ENCODE measurements at places on chromosomes 6 and 20.

DNA sequence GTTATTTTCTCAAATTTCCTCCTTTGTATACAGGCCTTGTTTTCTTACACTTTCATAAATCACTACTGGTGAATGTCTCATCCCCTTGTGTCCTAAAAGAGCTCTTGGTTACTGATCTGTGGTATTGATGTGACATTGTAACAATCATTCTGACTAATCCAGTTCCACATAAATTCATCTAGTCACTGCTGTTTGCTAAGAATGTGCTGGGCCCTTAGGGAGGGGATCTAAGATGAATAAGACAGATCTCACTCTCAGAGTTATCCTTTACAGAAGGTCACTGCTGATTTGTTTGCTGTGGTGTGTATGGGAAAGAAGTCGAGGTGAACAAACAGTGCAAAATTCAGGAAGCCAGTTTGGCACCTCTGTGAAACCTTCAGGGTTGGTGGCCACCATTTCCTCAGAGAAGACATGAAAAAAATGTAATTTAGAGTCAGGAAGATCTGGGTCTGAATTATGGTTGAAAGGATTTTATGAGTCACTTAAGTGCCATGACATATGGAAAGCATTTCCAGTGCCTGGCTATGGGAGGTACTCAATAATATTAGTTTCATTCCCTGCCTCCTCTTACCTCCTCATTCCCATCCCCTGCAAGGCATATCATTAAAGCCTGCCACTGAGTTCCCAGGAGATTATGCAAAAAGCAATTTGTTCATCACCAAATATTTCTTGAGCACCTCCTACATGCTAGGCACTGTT lies 121.8 kb downstream of the COL9A1 start:
- no peak for DNase-seq

DNA sequence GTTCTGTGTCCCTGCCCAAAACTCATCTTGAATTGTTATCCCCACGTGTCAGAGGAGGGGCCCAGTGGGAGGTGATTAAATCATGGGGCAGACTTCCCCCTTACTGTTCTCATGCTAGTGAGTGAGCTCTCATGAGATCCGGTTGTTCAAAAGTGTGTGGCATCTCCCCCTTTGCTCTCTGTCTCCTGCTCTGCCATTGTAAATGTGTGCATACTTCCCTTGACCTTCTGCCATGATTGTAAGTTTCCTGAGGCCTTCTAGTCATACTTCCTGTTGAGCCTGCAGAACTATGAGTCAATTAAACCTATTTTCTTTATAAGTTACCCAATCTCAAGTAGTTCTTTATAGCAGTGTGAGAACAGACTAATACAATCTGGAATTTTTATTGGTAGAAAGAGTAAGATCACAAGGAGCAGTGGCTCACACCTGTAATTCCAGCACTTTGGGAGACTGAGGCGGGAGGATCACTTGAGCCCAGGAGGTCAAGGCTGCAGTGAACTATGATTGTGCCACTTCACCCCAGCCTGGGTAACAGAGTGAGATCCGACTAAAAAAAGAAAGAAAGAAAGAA lies 47.1 kb upstream of the SLC22A16 start:
- no peak for DNase-seq

- no peak for DNase-seq
Measured at GRCh38 chr20:62765432-62766070, 30.7 kb upstream of the MRGBP start.

DNA sequence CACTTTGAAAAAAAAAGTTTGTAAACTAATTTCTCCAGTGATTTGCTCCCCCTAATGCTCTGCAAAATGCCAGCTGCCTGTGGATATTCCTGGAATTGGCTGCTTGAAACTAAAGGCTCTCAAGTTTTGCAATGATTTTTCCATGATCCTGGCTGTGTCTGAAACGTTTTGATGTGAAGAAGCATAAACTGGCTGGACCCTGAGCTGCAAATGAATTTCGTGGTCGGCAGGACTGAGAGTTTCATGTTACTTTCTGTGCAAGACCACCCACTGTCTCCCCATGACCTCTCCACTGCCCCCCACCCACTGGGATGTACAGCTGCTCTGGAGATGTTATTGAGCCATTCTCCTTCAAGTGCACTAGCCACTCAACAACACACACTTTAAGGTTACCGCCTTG lies 171.3 kb upstream of the SSTR4 start:
- no peak for DNase-seq

DNA sequence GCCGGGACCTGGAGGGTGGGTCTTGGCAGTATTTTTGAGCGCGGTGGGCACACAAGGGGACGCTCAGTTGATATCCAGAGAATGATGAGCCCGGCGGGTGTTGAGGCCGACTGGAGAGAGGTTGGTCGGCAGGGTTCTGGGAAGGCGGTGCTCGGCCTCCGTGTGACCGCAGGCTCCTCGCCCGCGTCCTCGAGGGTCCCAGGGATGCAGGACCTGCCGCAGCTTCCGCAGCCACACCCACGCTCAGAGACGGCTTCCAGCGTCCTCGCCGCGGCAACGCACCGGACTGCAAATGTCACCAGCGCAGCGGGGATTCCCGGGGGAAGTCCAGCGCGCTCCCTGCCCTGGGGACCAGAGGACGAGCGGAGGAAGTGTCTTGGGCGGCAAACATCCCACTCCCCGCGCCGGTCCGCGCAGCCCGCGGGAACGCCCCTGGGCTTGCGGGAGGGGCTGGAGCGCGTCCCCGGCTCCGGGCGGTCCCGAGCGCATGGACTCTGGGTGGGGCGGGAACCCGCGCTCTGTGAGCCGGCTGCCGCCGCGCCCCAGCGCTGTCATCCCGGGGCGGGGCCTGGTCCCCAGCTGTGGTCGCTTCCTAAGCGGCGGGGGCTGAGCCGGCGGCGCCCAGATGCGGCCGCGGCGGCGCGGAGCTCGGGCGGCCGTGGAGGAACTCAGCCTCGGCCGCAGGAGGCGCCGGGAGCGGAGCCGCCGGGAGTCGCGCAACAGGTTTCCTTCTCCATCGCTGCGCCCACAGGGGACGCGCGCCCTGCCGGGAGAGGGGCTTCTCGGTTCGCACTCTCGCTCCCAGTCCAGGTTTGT lies at the start of gene STX11:
Gene STX11 (plus strand): TSS at position 624 of the 816 bp plus-strand sequence. CDS start 36,111 bp downstream, outside the sequence.
- peak; percentile 85 for DNase-seq

GRCh38 chr6:26437550-26437949 lies 2.8 kb upstream of the BTN3A3 start:
- no peak for DNase-seq

- DNase-seq: no peak
Measured at GRCh38 chr6:138240476-138241245, 22.4 kb upstream of the PBOV1 start.

DNA sequence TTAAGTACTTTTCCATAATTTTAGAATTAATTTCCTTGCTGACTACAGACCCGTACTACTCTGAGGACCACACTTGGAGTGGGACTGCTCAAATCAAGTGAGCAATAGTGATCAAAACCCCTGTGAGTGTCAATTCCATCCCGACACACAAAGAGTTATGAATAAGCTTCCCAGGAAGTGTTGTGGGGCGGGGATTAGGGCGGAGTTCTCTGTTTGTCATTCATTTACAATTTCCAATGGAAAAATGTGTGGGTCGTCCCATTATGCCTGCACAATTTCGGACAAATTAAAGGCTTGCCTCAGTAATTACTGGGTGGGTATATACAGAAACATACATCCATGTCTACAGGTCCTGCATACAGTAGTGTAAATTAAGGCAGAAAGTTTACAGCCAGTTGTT lies 84.2 kb downstream of the ISM1 start:
- no peak for DNase-seq

DNA sequence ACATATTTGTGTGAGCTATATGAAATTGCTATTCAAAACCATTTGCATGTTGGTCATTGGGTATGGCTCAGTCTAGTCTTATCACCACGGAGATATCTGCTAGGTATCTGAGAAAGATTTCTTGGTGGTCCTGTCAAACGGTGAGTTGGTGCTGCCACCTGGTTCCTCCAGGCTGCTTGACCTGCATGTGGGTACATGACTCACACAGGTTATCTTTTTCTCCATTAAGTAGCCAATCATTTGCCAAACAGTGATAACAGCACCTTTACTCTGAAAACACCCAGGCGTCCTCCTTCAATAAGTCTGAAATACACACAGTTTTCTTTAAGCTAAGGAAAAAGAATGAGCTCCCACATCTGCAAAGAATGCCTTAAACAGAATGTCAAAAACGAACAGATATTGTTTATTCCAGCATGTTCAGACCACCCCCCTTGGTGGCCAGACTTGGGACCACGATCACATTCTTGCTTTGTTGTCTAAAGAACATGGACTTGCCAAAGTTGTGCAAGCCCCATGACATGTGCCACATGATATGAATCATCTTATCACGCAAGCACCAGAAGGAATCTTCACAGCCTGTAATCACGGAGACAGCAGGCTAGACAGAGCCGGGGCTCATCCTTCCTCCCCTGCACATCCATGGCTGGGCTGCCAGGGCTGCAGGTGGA lies 200.7 kb upstream of the THBS2 start:
- DNase-seq: no peak

DNA sequence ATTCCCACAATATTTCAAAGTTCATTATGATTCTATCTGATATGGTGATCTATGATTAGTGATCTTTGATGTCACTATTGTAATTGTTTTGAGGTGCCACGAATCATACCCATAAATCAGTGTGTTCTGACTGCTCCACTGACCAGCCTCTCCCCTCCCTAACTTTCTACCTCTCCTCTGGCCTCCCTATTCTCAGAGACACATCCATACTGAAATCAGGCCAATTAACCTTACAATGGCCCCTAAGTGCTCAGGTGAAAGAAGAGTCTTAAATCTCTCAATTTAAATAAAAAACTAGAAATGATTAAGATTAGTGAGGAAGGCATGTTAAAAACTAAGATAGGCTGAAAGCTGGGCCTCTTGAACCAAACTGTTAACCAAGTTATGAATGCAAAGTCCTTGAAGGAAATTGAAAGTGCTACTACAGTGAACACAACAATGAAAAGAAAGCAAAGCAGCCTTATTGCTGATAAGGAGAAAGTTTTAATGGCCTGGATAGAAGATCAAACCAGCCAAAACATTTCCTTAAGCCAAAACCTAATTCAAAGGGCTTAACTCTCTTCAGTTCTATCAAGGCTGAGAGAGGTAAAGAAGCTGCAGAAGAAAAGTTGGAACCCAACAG lies 196.9 kb upstream of the SHLD1 start:
- DNase-seq: no peak

- no peak for DNase-seq
Measured at GRCh38 chr6:24960991-24961475, 25.3 kb upstream of the RIPOR2 start.

GRCh38 chr20:46720776-46721425 lies 11.5 kb downstream of the SLC2A10 start:
- no peak for DNase-seq

- no peak for DNase-seq
Measured at GRCh38 chr20:40690836-40691565, 2.0 kb upstream of the MAFB start.

DNA sequence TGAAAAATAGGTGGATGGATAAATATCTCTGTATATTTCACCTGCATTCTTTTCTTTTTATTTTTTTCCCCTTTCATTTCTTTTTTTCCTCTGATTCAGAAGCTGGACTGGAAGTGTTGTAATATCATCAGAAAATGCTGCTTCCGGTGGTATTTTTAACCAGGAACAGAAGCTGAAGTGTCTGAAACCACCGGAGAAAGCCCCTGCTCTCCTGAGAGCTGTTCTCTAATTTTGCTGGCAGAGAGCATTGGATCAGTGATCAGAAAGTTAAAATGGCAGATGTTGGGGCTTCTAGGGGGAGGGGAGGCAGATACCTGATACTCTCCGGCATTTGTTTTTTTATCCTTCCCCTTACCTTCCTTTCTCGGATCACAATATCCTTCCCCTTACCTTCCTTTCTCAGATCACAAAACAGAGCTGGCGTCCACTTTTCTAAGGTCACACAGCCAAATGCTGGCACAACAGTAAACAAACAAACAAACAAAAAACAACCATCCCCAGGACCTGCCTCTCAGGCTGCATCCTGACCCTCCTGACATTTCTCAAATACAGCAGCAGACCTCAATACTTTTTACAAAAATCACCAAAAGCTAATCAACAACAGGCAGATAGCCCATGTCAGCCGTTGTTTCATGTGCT lies 143.2 kb upstream of the ZNF217 start:
- no peak for DNase-seq

Data from activated CD4-positive, alpha-beta T cell treated with anti-CD3 and anti-CD28 coated beads, Interleukin-2, amount 50 U/mL, for 48 hours (primary cell).